ENCODE measurements at places on chromosomes 1 and 21.

GRCh38 chr1:211601982-211602670, 23.2 kb upstream of the SLC30A1 start:
- DNase-seq = no peak

GRCh38 chr1:3003941-3004270, 17.4 kb upstream of the ACTRT2 start:
- no peak for DNase-seq

- DNase-seq = no peak
Observed at GRCh38 chr1:16092097-16092922, 18.9 kb upstream of the FAM131C start.

GRCh38 chr1:197024460-197024859, 42.6 kb downstream of the F13B start:
- DNase-seq = no peak

DNA sequence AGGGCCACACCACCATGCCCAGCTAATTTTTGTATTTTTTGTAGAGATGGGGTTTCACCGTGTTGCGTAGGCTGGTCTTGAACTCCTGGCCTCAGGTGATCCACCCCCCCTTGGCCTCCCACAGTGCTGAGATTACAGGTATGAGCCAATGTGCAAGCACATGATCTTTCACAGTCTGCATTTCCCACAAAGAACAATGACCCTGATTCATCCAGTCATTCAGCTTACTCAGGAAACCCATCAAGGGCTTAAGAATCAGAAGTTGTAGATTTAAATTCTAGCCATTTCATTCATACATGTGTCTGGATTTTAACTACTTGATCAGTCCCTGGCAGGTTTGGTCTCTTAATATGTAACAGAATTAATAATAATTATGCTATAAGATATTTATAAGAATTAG, 2065.7 kb downstream of the MRPL39 start:
- no peak for DNase-seq

- DNase-seq = no peak
Observed at GRCh38 chr1:192807211-192808162, 1.4 kb upstream of the RGS2 start.

- no peak for DNase-seq
Observed at GRCh38 chr1:203704120-203704519, 60.9 kb upstream of the LAX1 start.

- no peak for DNase-seq
Observed at GRCh38 chr1:228867951-228868730, 132.9 kb downstream of the RHOU start.

DNA sequence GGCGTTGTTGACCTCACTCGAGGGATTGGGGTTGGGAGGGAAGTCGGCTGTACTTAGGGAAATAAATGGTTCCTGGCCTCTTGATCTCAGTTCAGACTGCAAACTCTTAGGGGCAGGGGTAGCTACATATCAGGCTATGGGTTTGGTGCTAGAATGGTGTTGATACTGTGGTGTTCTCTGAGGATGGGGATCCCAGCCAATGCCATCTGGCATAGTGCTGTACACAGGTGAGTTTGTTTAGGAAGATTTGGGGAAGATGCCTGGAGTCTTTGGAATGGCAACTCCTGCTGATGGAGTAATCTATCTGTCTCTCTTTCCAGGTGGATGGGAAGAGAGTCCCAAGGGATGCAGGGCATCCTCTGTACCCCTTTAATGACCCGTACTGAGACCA, 14.3 kb upstream of the NASP start:
- DNase-seq = no peak

DNA sequence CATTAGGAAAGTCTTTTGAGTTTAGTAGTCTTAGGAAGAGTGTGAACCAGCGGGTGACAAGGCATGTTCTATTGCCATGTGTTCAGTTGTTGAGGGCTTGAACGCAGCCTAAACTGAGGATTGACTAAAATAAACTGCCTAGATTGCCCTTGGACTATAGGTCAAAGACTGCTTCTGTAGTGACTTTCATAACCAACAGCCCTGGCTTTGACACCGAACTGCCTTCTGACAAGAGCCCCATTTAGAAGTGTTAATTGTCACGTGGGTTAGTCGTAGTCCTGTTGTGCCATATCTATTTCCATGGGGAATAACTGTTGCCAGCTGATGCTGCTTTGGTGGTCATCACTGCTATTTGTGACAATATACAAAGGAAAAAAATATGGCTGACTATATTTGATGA, 90.4 kb downstream of the TGFB2 start:
- no peak for DNase-seq

DNA sequence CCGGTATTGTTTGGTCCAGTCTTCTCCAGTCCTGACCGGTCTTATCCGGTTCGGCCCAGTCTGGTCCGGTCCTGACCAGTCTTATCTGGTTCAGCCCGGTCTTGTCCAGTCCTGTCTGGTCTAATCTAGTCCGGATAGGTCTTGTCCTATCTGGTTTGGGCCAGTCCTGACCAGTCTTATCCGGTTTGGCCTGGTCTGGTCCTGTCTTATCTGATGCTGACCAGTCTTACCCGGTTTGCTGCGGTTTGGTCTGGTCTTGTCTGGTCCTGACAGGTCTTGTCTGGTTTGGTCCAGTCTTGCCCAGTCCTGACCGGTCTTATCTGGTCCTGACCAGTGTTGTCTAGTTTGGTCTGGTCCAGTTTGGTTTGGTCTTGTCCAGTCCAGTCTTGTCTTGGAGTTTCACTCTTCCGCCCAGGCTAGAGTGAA, 30.1 kb downstream of the DHX9 start:
- DNase-seq = no peak

GRCh38 chr21:41011951-41012366, 156.0 kb upstream of the BACE2 start:
- no peak for DNase-seq

DNA sequence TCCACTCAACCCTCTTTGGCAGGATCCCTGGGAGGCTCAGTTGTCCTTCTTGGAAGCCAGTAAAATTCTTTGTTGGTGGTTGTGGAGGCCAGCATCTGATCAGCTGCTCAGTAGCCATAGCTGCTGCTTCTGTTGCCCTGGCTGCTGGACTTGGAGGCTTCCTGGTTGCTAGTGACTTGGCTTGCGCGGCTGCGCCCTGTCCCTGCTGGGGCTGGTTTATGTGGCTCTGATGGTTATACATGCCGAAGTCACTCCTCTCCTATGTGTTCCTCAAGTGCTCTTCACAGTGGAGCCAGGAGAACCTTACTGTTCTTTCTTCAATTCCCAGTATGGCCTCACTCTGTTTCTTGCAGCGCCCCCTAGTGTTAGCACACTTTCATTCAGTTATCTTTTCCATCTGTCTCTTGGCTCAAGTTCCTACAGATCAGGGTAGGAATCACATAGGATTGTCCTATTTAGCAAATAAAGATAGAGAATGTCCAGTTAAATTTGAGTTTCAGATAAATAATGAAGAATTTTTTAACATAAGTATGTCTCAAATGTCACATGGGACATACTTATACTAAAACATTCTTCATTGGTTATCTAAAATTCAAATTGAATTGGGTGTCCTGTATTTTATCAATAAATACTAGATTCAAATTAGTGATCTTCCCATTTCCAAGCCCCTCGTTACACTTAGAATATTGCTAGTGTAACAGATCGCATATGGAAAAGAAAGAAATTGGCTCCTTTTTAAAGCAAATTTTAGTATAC, 176.5 kb downstream of the TGFB2 start:
- no peak for DNase-seq

- DNase-seq = no peak
Observed at GRCh38 chr1:40096646-40096976, 441 bp downstream of the PPT1 start.

- no peak for DNase-seq
Observed at GRCh38 chr1:246827396-246827795, 103.2 kb downstream of the SCCPDH start.

DNA sequence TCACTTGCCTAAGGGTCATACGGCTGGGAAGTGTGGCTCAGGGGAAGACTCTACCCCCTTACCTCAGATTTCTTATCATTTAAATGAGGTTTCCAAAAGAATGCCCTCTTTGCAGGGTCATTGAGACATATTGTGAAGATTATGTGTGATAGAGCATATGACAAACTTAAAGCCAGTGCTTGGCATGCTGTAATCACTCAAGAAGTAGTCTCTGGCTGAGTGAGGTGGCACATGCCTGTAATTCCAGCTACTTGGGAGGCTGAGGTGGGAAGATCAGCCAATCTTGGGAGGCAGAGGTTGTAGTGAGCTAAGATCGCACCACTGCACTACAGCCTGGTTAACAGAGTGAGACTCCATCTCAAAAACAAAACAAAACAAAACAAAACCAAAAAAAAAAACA, 7.5 kb upstream of the LDLRAD2 start:
- DNase-seq = no peak

DNA sequence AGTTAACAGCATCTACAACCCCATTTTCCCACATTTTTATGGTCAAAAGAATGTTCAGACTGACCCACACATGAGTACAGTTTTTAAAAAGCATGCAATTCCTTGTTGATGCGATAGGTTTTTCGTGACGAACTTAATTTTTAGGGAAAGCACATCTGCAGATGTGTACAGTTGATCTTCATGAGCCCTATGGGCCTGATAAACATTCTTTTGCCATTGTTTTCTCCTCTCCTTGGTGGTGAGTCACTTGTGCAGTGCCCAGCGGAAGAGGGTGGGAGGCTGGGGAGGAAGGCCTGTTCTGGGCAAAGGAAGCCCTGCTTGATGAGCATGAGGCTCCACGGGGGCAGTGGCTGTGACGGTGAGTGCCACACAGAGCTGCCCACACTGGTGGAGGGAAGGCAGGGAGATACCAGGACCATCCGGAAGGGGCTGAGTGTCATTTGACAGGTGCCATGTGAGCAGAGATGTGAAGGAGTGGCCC, 5.3 kb downstream of the ARF1 start:
- no peak for DNase-seq

- DNase-seq = no peak
Observed at GRCh38 chr1:93671099-93671621, 10.5 kb downstream of the BCAR3 start.

DNA sequence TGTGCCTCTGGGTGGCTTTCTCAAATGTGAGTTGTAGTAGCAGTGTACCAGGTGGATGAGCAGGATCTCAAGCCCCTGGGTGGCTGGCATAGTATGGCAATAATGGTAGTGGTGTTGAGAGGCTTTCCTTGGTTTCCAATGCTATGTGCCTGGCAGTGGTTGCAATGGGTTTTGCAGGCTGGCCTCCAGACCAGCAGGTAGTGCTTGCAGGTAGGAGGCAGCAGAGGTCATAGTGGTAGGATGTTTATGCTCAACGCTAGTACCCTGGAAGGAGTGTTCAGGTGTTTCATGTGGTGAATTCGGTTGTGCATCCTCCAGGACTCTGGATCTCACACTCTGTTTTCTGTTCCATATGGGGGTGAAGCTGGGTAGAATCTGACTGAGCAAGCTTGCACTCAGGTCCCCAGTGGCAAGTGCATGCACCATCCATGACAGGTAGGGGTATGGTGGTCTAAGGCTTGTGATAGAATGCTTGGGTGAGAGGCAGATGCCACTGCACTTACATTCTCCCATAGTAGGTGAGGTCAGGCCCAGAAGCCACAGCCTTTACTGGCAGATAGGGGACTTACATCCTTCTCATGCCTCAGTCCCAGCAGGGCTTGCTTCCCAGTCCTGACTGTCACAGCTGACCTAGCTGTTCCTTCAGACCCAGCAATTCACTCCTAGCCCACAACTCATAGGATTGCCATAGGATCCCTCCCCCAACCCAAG, 410.5 kb upstream of the LRRC7 start:
- DNase-seq = no peak

DNA sequence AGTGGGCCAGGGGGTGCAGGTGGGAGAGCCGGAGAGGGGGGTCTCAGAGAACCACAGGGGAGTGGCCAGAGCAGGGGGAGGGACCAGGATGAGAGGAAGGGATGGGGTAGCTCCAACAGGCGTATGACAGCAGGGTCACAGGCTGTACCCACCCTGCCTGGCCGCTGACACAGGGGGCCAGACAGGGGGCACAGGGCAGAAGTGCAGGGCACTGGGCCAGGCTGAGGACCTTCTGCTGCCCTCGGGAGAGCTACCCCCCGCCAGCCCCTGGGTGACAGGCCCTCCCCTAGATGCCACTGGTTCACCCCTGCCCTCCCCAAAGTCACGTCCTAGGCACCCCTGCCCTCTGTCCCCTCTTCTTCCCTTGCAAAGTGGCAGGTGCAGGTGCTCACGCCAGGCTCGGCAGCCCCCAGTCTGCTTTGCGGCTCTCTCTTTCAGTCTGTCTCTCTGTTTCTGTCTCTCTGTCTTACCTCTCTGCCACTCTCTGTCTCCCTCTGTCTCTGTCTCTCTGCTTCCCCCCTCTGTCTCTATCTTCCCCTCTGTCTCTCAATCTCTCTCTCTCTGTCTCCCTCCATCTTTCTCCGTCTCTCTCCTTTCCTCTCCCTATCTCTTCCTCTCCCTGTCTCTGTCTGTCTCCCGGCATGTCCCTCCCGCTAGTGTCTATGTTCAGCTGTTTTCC, 48.5 kb downstream of the WNT9A start:
- no peak for DNase-seq

GRCh38 chr1:32507021-32507420, 32.2 kb upstream of the ZBTB8A start:
- no peak for DNase-seq

DNA sequence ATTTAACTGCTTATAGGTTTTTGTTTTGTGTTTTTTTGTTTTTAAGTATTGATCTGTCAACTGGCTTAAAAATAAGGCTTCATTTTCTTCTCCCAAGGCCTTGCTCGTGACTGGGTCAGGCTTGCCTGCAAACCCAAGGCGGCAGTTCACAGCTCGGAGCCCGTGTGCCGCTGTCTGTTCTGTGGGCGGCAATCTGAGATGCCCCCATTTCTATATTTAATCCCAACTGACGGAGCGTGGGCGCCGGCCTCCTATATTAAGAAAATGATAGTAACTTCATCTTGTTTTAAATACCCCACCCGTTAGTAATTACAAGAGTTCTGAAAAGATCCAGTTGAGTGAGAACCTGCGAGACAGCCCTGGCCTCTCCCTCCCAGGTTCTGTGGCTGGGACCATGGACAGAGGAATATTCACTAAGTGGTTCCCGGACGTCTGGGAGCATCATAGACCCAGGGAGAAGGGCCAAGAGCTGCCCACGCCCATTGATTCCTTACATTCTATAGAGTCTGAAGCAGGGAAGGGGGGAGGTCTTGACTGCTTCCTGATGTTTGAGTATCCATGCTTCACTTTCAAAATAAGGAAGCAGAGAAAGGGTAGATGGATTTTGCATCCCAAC, 42.6 kb upstream of the GPR153 start:
- no peak for DNase-seq

GRCh38 chr1:243323491-243323890, 67.7 kb downstream of the SDCCAG8 start:
- DNase-seq = no peak

DNA sequence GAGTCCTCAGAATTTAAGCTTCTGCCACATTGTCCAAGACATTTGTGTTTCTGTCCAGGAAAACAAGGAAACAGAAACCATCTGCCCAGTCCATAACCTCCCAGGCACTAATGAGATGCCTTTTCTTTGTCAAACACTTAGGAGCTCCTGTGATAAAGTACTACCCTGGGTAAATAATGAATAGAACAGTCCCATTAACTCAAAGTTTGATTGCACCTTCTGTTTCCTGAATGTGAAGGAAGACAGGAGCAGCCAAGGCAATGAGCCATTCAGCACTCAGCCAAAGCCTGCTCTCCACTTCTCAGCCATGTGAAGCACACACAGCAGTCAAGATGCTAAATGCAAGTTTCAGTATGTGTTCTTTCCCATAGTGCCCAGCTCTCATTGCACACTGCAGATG, 199.8 kb downstream of the SEC16B start:
- DNase-seq = no peak
